ENCODE measurements at places on chromosomes 7 and 10.
A peak's percentile ranks its signal among the peaks of the same experiment; 100 is the strongest.

GRCh38 chr10:62749093-62749683, 55.3 kb upstream of the ADO start:
- DNase-seq: no peak

GRCh38 chr7:107884066-107884818, 6.7 kb upstream of the DLD start:
- DNase-seq: no peak

DNA sequence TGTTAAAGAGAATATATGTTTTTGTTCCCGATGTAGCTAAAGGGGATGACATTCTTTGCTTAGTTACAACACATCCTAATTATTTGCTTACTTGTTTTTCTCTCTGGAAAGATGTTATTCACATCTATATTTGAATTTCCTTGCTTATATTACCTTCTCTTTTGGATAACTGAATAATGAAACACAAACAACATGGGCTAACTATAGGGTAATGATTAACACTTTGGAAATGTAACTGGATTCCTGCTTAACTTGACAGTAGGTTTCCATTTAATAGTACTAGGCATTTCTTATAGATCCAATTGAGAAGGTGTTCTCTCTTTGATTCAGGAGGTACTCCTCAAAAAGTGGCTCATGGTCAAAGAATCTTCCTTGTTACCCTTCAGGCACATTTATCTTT, 141.1 kb downstream of the CCSER2 start:
- DNase-seq: no peak

DNA sequence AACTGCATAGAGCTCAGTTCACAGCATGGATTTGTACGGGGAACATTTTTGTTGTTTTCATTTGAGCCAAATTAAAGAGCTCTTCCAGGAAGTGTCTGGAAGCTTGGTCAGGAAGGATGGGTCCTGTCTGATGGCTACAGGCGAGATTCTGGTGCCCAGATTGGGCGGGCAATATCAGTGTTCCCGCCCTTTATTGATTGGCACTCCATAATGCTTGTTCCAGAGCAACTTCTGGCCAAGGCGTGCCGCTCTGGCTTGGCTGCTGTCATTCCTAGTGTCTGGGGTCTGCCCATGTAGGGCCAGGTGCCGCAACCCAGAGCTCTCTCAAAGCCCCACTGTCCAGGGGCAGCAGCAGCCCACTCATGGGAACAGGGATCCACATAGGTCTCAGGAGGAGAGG, 45.9 kb downstream of the RAMP3 start:
- DNase-seq: no peak

GRCh38 chr10:74510594-74510993, 315.8 kb upstream of the KAT6B start:
- DNase-seq: no peak

DNA sequence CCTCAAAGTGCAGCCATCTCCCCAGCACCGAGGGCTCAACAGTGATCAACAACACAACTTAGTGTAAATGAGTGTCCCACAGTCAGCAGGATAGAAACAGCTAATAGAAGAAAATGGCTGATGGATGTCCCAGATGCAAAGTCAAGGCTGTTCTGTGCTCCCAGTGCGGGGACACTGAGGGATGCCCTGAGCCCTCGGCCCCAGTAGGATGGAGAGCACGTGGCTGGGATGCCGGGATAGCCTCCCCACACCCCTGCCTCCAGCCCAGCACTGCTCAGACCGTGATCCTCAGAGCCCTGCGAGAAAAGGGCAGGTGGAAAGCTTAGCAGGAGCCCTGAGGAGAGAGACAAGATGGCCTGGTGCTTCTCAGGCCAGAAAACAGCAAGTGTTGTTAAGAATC, 243.9 kb upstream of the TCERG1L start:
- DNase-seq: no peak

DNA sequence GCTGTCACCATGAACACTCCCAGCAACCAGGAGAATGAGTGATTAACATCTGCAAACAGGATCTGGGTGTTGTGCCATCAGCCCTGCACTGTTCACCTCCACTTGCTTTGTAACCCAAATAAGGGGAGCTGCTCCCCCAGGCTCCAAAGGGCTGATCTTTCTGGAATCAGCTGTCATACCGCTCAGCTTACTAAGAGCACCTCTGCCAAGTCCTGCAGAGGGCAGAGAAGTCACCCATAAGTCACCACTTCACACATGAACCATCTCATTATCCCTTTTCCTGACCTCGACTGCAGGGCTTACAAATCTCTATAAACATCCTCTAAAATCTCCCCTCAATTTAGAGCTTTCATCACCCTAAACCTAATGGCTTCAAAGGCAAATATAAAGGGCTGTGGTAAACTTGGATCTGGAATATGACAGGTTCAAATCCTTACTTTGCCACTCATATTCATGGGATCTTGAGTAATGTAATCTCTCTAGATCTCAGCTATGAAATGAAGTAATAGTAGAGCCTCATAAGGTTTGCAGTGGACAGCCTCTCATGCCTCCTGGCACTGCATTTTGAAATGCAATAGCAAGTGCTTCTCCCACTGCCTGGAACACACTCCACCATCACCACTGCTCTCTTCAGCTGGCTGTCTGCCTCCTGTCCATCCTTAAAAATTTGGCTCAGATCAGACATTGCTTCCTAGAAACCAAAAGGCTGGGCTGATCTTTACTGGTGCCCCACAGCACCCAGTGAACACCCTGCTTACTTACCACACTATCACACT, 38.8 kb downstream of the ERLIN1 start:
- no peak for DNase-seq

GRCh38 chr7:77308792-77309191, 107.4 kb downstream of the GSAP start:
- no peak for DNase-seq

DNA sequence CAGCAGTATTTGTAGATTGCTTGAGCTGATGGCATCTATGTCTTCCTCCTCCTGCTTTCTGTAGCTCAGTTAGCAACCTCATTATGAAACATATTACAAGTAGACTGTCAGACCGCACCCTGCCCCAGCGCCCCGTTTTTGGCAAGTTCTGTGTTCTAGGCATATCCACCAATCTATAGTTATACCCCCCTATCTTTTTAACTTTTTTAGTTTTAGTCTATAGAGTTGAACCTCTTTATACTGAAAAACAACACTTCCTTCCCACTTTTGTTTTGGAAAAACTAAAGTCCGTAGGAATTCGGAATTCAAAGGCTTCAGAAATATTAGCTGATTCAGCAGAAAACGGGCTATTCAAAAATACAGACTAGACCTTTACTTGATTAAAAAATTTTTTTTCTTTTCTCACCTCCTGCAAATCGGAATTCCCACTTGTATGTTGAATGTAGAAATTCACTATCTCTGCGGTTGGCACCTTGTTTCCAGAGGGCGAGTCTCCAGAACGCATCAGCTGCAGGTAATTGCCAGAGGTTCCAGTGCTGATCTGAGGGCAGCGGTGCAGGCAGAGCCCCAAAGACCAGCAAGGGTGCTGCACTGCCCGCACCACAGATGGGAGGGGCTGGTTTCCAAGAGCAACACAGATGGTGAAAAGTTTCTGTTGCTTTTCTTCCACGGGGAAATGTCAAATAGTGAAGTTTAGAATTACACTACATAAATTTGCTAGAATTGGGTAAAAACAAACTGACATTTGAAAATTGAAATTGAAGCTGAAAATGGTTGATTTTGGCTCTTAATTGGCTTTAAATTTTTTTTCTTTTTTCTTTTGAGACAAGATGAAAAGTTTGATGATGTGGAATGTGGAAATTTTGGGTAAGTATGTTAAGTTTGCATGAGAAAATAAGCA, 2.2 kb upstream of the FZD8 start:
- DNase-seq: peak; percentile 69

DNA sequence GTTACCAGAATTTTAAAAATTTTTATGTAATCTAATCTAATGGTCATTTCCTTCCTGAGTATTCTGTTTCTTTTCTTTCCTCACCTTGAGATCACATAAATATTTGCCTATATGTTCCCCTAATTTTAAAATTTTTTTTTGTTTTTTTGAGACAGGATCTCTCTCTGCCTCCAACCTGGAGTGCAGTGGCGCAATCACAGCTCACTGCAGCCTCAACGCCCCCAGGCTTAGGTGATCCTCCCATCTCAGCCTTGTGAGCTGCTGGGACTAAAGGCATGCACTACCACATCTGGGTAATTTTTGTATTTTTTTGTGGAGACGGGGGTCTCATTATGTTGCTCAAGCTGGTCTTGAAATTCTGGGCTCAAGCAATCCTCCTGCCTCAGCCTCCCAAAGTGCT, 4.1 kb upstream of the PROSER2 start:
- no peak for DNase-seq

DNA sequence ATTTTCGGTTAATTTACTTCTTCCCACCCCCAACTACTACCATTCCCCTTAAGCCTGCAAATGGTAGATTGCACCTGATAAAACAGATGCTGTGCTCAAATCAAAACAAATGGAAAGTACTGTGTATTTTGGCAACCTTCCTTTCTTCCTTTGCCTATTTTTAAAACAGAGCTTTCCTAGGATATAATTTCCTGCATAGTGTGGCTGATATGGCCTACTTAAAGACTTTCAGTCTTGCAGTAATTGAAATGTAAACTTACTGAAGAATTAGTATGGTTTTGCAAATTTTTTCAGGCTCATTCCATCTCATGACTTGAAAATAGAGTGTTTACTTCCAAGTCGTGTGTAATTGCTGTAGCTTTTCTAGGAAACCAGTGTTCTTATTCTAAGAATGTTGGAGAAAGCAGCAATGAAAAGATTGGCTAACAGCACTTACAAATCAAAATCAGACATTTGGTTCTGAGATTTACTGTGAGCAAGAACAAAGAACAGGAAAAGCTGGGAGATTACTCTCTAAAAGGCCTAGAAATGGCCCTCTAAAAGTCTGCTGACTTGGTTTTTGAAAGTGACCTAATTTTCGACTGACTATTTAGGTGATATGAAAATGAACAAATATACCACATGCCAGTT, 52.0 kb downstream of the REEP3 start:
- DNase-seq: peak; percentile 70

GRCh38 chr7:24301703-24302102, 17.7 kb downstream of the NPY start:
- DNase-seq: no peak

DNA sequence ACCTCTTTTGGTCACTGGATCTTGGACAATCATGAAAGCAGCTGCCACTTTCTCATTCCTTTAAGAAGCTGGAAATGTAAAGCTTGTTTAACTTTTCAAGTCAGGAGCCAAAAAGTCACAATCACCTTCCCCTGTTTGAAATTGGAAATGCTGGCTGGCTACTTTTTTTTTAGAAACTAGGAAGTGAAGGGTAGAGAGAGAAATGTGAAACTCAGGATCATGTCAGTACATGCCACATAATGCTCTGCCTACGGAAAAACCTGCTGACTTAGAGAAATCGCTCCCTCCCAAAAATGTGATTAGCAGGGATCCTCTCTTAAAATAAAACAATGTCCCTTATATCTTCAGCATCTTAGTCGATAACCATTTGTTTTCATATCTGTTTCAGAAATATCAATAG, 188.4 kb upstream of the C7orf33 start:
- no peak for DNase-seq

- no peak for DNase-seq
Observed at GRCh38 chr10:113019692-113020474, 69.8 kb downstream of the TCF7L2 start.

- DNase-seq: no peak
Observed at GRCh38 chr7:94588075-94588474, 67.9 kb downstream of the SGCE start.

DNA sequence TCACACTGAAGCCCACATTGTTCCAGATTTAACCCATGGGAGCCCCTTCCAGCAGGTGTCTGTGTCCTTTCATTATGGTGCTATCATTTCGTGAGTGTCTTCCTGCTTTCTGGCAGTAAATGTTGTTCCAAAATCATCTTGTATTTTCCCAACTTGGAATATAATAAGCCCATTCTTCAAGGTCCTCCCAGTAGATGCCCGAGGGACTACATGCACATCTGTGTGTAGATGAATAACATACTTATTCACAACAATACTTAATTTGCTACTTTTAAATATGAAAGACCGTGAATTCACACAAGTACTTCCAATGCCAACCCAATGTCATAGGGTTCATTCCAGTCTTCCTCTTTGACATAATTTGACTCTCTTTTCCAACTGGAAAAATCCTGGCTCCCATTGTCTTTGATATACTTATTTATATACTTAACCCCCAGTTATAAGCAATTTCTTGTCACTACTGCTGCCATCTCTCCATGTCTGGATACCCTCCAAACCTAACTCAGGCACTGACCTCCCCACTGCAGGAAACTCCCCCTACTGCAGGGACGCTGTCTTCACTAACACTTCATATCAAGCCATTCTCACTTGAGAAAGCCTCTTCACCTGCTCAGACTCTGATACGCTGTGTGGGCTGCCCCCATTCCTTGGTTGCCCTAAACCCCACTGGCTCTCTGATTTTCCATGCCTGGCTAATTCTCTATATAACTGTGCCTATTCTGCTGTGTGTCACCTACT, 1119.2 kb downstream of the CNTNAP2 start:
- DNase-seq: no peak

GRCh38 chr10:93819520-93819919, 61.8 kb downstream of the LGI1 start:
- no peak for DNase-seq

DNA sequence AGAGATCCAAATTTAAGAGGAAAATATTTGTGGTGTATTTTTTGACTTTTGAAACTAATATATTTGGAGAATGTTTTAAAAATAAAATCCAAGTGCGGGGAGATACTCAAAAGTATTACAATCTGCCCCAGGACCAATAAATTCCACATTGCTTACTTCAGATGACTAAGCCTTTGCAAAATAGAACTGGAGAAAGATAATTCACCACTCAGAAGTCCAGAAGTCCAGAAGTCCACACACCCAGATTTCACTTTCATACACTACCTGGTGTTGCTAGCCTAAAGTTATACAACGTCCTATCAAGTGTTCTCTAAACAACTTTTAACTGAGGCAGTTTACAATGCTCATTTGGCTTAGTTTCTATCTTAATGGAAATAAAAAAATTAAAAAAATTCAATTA, 487.0 kb upstream of the SEMA3D start:
- DNase-seq: no peak

DNA sequence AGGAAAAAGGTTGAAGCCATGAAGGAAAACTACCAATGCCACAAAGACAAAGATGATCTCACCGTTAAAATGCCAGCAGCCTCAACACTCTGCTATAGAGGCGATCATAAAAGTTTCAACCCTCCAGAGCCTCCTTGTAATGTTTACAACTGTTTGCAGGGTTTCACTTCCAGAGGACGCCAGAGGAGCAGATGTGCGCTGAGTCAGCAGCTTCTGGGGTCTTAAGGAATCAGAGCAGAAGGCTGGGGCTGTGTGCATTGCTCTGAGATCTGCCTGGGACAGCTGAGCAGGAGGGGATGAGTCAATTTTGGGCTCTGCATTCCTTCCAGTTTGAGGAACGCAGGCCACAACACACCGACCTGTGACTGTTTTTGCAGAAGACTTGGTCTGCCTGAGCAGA, 98.3 kb downstream of the TMEM130 start:
- DNase-seq: peak; percentile 69

DNA sequence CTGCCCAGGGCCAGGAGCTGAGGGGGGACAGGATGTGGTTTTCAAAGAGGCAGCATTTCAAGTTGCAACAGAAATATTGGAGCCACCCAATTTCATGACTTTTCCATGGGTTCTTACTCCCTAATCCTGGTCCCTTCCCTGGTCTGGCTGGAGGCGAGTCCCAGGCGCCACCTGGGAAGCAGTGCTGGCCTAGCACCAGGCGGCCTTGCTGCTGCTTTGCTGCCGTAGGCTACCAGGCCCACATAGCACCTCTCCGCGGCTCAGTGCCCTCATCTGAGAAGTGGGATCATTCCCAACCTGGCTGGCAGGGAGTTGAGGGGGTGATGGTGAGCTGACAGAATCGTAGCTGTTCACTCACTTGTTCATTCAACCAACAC, 33.7 kb downstream of the ZMIZ1 start:
- no peak for DNase-seq
